ENCODE measurements at places on chromosomes 1 and 21. TPM values are rescaled to one million over a fixed set of nuclear protein-coding genes. Genes with fewer than 3 reads are reported as not detected.

GRCh38 chr1:205076245-205076761 lies 8.0 kb downstream of the TMEM81 start:
- no peak for DNase-seq

DNA sequence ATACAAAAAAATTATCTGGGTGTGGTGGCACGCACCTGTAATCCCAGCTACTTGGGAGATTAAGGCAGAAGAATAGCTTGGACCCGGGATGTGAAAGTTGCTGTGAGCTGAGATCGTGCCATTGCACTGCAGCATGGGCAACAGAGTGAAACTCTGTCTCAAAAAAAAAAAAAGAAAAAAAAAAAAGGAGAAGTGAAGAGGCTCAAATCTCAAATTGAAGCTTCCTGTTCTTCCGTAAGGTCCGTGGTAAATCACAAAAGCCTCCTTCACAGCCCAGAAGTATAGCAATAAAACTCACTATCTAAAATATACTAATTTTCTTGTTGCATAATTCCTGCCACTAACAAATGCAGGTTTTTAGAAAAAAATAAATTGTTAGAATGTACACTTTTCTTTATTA lies 498.2 kb upstream of the BRINP3 start:
- DNase-seq = no peak

- DNase-seq = no peak
These were observed 11.5 kb downstream of the COP1 start for GRCh38 chr1:176195547-176195946.

DNA sequence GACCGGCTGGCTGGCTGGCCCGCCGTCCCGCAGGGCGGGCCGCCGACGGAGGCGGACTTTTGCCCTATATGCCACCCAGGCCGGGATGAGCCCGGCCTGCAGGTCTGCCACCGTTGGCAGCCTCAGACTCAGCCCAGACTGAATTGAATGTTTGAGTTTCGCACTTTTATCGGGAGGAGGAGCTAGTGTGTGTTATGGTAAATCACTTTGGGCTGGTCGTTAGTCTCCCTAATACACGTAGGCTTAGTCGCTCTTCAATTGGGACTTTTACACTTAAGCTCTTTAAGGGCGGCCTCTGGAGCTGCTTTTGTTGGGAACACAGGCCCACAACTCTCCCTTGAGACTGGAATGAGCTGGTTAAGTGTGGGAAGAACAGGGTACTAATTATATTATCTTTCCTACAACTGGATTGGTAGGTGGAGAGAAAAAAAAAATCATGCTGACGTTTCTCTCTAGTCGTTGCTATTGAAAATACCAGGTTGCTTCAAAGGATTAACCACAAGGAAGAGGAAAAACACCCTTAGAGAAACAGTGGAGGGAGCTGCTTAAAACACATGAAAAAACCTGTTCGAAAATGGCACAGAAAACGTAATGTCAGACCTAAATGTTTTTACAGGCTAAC lies 1.4 kb upstream of the IRF2BP2 start:
- DNase-seq = peak; percentile 58

DNA sequence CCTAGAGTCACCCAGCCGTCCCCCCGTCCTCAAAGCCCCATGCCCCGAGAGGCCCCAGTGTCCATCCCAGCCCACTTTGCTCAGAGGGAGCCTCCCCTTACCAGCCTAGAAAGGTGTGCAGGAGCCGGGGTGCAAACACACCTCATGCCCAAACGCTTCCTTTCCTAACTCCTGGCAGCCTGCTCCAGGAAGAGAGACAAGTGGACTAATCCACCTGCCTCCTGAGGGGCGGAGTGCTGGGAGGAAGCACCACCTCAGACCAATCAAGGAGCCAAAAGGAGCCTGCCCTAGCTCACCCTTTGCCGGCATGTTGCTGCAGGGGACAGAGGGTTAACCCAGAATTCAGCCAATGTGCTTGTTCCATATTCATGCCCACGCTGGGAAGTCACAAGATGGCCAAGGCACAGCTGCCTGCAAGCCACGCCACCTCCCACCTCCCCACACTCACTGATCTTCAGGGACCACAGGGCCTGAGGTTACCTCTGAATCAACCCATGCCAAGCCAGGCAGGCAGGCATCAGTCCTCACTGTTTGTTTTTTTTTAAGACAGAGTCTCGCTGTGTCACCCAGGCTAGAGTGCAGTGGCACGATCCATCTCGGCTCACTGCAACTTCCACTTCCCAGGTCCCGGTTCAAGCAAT lies 27.8 kb downstream of the PLEKHA6 start:
- no peak for DNase-seq

DNA sequence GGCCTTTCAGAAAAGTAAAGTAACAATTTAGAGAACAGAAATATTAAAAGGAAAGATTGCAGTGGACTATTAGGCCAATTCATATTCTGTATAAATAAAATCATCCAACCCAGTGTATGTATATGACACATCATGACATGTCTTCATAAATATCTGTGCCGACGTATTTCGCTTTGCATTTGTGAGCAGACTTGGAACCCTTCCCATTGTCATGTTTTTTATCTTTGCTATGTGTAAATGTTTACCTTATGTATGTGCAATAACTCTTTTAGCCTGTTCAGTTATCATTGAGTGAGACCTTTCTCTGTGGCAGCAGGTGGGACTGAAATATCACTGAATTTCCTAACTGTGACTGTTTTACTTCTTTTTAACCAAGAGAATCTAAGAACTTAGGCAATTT lies 58.0 kb upstream of the FAM3B start:
- no peak for DNase-seq

Gene TNNI3K
- not detected for total RNA-seq

DNA sequence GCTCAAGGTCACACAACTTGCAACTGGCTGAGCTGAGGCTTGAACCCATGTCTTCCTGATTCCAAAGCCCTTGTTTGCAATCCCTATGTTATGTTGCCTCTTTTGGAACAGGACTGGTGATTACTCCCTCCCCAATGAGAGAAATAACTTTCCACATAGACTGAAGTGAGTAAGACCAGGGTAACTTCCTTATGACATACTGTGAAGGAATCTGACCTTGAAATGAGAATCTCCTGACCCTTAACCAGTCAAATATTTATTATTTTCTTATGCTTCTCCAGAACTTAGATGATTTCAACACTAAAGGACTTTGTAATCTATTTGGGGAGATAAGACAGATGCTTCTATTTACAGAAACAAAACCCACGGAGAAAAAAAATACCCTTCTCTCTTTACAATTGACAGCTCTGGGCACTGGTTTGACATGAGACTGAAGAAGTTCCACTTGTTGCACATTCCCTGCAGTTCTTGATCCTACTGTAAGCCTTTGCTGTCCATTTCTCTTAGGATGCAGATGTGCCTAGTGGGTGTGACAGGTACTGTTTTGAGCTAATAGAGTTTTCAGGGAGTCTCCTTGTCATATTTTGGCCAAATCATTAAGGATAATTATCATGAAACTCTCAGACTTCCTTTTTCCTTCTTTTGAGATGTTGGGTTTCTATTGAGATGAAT lies 3.9 kb upstream of the RPTN start:
- DNase-seq = no peak

DNA sequence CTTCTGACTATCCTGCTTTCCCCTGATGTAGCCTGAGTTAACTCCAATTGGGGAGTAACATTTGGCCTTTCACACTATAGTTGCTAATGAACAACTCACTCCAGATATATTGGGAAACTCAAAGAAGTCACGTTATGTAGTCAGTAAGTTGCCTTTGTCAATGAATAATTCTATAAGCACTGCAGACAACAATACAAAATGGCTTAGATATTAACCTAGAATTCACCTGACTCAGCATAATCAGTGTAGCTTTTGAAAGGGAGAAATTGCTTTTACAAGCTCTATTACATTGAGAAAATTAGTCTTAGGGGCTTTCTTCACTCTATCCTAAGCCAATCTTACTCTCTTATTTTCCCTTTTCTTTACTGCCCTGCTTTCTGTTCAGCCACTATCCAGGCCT lies 303.5 kb upstream of the NR5A2 start:
- DNase-seq = no peak

- no peak for DNase-seq
These were observed 34.6 kb upstream of the PDE4B start for GRCh38 chr1:65758128-65758527.

GRCh38 chr1:25520446-25521061 lies 22.9 kb upstream of the LDLRAP1 start:
- peak; percentile 78 for DNase-seq

Gene PAFAH2
- 11.8 TPM for total RNA-seq

DNA sequence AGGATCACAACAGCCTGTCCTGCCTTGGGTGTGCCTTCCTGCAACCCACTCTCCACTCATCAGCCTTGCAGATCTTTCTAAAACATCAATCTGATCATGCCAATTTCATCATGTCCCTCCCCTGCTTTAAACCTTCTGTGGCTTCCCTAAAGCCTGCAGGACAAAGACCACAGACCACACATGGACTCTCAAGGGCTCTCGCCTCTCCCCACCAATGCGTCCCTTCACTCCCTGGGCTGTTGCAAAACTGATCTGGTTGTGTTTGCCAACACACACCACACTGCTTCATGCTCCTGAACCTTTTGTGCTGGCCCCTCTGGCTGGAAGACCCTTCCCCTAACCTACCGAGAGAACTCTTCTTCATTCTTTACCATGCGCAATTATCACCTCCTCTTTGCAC lies 72.4 kb downstream of the ITPKB start:
- DNase-seq = no peak

Gene C1orf185
- not detected for total RNA-seq

Gene AADACL4
- not detected for total RNA-seq

- DNase-seq = no peak
These were observed 38.3 kb upstream of the CLCA4 start for GRCh38 chr1:86508583-86508969.

GRCh38 chr1:107867897-107868296 lies 97.1 kb downstream of the VAV3 start:
- no peak for DNase-seq

DNA sequence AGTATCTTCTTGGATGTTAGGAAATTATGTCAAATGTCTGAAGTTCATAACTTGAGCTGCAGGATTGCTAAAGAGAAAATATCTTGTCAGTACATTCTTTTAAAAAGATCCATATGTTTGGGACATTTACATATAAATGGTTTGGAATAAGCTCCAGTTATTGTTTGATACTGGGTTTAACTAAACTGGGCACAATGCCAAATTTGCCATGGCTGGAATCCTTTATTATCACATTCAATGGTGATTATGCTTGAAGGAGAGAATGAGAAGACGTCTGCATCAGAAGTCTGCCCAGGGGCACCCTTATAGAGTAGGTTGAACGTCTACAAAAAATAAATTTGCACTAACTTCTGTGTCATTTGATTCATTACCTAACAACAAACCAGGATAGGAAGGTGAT lies 652.5 kb downstream of the AMY1C start:
- no peak for DNase-seq

Gene BLACAT1
- not detected for total RNA-seq

GRCh38 chr1:230971771-230972170 lies 6.9 kb downstream of the TTC13 start:
- DNase-seq = no peak

Gene MLLT11
- total RNA-seq = 1.9 TPM

GRCh38 chr1:119132179-119132578 lies 8.3 kb downstream of the WARS2 start:
- no peak for DNase-seq

- DNase-seq = no peak
These were observed 87.9 kb upstream of the HMCN1 start for GRCh38 chr1:185646202-185646683.

DNA sequence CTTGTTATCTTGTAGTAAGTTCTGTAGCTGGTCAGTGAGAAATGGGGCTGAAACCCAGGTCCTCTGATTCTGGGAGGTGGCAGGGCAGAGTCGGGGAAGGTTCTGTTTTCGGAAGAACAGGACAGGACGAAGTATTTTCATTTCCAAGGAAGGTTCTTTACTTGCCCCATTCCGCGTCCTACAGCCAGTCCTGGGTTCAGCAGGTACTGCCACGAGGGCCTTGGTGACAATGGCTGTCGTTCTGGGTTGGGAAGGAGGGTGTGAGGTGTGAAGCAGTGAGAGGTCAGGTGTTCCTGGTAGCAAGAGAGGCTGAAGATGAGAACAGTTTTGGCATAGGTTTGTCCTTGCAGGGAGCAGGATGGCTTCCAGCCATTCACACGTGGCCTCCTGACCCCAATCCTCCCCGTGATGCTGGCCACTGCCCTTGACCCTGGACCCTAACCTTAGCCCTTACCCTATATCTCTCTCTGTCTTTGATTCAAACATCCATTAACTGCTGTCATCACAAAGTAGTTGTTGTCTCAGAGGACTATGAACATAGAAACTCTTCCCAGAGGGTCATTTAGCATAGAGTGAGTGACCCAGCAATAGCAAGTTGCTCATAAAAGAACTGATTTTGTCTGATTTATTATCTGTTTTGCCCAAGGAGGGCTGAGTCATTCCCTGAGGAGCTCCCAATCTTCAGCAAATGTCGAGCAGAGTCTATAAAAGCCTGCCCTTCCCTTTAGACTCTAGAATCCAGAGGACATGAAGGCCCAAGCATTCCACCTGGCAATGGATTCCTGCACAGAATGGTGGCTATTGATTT lies 25.0 kb downstream of the VASH2 start:
- no peak for DNase-seq

Gene CDK18
- 4.3 TPM for total RNA-seq

Gene PFKL
- total RNA-seq = 85.1 TPM

Gene FMN2
- not detected for total RNA-seq

DNA sequence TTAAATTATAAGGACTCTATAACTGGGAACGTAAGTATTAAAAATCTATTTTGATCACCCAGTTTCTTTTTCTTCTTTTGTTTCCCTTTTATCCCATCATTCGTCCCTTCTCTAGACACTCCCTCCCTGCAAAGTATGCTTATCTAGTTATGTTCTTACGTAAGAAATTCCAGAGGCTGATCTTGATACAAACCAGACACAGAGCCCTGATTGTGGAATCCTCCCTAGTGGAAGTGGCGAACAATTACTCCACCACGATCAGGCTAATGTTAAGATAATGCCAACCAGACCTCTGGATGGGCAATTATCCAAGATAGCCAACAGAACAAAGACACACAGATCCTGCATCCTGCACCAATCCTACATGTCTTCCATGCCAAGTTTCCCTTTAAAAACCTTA lies 1557.4 kb downstream of the PLA2G4A start:
- no peak for DNase-seq

Gene SHC1
- total RNA-seq = 54.5 TPM

Gene CD5L
- not detected for total RNA-seq

Gene ADGRB2
- 0.25 TPM for total RNA-seq
